ENCODE measurements at places on chromosomes 1 and 21.

GRCh38 chr21:45363921-45364467 lies 41.0 kb upstream of the COL18A1 start:
- peak; percentile 99 for DNase-seq

GRCh38 chr1:203704120-203704519 lies 60.9 kb upstream of the LAX1 start:
- no peak for DNase-seq

GRCh38 chr1:150056407-150056806 lies 11.2 kb upstream of the VPS45 start:
- DNase-seq = no peak

- DNase-seq = no peak
Observed at GRCh38 chr1:113903501-113904292, 902 bp downstream of the AP4B1 start.

- no peak for DNase-seq
Observed at GRCh38 chr1:19814244-19814661, 830 bp downstream of the RNF186 start.

DNA sequence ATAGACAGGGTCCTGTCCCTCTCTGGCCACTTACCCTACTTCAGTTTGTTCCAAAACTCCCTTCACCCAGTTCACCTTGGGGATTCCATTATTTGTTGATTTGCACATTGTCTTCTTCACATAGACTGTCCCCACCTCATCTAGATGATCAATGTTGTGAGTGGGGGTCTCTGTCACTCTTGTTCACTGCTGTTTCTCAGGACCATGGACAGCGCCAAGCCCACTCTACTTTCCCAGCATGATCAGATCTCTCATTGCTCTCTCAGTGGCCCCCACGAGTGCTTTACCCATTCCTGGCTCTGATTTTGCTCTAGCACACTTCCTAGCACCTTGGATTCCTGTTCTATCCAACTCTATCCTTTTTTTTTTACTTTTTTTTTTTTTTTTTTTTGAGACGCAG lies 45.4 kb upstream of the IGSF21 start:
- no peak for DNase-seq

DNA sequence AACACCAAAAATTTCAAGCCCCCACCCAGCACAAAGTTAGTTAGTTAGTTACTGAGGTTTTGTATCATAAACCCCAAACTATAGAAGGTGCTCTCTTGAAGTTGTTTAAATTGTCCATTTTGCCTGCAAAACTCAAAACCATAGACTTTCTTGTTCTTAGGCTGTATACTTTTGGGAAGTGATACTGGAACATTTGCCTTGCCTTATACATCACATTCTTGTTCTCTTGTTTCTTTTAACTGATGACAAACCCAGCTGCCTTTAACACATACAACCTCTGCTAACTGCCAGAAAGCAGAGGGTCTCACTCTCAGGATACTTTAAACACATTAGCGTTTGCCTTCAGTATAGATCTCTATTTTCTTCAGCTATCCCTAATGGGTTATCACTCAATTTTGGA lies 570.5 kb downstream of the MRPL39 start:
- DNase-seq = no peak

GRCh38 chr1:33820804-33821203 lies 43.1 kb upstream of the HMGB4 start:
- DNase-seq = no peak

DNA sequence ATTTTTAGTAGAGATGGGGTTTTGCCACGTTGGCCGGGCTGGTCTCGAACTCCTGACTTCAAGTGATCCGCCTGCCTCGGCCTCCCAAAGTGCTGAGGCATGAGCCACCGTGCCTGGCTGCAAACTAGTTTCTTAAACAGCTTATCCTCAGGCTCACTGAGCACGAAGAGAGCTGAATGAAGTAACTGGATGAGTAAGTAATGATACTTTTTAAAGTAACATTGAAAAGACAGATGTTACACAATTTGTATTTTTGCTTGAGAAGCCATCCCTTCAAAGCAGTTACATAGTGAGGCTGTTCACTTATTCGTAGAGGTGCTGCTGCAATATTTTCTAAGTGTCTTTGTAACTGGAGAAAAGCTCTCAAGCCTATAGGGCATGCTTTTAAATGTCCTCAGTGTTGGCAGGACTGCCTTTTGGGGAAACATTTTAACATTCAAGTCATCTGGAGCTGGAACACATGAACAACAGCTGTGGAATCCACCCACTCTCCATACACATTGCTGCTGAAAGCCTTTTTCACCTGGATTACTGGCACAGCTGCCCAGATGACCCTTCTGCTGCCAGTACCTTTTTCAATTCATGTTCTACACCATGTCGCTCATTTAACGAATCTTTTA lies 2.7 kb upstream of the YBX1 start:
- peak; percentile 47 for DNase-seq

- DNase-seq = no peak
Observed at GRCh38 chr1:221791846-221792245, 50.0 kb upstream of the DUSP10 start.

- no peak for DNase-seq
Observed at GRCh38 chr1:149906570-149907075, 7.3 kb downstream of the BOLA1 start.

DNA sequence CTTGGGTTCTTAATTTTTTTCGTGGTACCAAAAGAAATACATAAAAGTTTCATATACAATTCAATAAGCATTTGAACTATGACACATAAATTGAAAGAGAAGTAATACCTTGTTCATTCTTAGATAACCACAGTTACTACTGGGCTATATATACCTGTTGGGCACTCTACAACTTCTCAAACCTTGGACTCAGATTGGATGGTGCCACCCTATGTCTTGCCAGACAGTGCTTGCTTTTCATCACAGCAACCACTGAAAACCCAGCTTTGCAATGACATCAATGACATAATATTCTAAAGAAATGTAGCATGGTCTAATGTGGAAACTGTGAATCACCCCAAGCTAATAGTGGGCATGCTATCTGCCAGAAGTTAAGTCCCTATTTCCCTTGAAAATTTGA lies 62.8 kb upstream of the DPH5 start:
- DNase-seq = no peak

- DNase-seq = no peak
Observed at GRCh38 chr1:209813902-209814301, 8.0 kb upstream of the IRF6 start.

DNA sequence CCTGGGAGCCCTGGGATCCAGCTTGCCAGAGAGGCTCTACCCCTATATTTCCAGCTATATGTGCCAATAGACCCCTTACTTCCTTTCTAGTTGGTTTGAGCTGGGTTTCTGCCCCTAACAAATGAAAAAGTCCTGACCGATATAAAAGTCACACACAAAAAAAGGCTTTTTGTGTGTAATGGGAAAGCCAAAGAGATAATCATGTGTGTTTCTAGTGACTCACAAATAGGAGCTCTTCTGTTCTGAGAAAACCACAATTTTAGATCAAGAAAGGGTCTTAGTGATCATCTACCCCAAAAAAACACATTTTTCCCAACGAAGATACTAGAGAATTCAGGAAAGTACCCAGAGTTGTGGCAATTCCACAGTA lies 23.0 kb upstream of the PLEKHA6 start:
- DNase-seq = no peak

DNA sequence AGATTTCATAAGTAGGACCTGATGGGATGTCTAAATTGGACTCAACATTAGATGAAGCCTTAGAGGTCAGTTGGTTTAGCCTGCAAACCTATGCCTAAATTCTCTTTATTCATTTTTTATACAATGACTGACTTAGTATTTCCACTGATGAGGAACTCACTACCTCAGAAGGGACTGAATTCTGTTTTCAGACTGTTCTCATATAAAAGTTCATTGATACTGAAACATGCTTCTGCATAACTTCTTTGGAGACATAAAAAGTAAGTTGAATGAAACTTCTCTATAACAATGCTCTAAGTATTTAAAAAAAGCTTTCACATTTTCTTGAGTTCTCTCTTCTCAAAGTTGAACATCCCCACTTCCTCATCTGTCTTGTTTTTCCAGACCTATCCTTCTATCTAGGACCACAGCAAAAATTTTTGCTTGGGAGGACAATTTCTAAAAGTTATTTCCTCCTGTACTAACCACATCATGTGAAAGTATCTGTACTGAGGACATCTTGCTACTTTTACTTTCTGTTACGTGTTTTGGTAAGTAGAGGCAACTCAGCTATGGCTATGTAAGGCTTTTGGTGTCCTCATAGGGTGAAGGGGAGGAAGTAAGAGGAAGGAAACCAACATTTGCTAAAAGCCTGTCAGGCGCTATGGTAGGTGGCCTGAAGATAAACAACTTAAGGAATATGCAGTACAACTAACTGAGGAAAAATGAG lies 64.1 kb downstream of the USP24 start:
- no peak for DNase-seq

DNA sequence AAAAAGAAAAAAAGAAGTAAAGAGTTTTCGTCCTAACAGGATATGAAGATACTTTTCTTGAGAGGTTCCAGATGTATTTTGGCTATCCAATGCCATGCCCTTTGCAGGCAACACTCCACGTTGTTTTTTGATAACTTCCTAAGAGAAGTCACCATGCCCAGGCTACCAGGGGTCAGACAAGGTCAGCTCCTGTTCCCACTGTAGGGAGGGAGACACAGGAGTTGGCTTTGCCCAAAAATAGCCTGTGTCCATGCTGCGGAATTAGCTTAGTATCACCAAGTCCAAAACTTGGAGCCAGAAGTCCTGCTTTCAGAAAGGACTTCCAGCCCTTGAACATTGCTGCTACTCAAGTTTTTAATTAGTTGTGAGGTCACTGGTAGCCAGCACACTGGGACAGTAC lies 62.1 kb upstream of the NRIP1 start:
- DNase-seq = no peak

- DNase-seq = no peak
Observed at GRCh38 chr1:22225858-22226589, 83.1 kb upstream of the WNT4 start.

GRCh38 chr1:154856049-154856448 lies 14.0 kb downstream of the KCNN3 start:
- no peak for DNase-seq

DNA sequence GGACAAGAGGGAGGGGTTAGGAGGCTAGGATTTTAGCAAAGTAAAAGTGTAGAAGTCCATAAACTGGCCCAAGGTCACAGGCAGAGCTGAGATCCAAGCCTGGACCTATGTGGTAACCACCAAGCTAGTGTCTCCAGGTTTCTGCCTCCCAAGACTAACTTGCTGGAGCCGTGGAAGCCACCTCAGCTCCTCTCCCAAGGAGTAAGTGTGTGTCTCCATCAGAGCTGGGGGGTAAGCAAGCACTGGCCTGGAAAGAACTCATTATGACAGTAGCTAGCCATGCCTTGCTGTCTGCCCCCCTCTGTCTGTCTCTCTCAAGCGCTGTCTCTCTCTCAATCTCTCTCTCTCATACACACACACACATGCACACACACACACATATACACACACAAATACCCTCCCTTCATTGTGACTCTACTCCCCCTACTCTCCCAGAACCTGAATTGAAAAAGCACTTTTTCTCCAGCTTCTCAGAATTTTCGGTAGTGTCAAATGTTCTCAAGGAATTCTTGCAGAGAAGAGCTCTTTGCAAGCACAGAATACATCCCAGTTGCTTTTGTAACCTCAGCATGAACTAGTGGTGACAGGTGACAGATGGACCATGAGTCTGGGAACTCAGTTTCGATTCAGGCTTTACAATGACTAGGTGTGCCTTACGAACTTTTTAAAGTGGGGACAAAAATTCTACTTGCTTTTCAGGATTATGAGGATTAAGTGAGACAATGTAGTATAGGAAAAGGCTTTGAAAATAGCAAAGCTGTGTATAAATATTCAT lies 238.0 kb upstream of the FGGY start:
- no peak for DNase-seq

GRCh38 chr21:32733990-32734613 lies 6.3 kb upstream of the SYNJ1 start:
- DNase-seq = no peak
